SJCRH30 (cell line): ENCODE measurements at places on chromosomes 5 and 9. TPM values are rescaled to one million over a fixed set of nuclear protein-coding genes. Genes with fewer than 3 reads are reported as not detected.

- peak; percentile 36 for DNase-seq
Observed at GRCh38 chr5:123512611-123513461, 859 bp downstream of the CSNK1G3 start.

DNA sequence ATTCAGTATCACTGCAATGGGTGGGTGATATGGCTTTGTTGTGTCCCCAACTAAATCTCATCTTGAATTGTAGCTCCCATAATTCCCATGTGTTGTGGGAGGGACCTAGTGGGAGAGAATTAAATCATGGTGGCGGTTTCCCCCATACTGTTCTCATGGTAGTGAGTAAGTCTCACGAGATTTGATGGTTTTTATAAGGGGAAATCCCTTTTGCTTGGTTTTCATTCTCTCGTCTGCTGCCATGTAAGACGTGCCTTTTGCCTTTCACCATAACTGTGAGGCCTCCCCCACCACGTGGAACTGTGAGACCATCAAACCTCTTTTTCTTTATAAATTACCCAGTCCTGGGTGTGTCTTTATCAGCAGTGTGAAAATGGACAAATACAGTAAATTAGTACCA lies 9.5 kb upstream of the NANS start:
- no peak for DNase-seq

DNA sequence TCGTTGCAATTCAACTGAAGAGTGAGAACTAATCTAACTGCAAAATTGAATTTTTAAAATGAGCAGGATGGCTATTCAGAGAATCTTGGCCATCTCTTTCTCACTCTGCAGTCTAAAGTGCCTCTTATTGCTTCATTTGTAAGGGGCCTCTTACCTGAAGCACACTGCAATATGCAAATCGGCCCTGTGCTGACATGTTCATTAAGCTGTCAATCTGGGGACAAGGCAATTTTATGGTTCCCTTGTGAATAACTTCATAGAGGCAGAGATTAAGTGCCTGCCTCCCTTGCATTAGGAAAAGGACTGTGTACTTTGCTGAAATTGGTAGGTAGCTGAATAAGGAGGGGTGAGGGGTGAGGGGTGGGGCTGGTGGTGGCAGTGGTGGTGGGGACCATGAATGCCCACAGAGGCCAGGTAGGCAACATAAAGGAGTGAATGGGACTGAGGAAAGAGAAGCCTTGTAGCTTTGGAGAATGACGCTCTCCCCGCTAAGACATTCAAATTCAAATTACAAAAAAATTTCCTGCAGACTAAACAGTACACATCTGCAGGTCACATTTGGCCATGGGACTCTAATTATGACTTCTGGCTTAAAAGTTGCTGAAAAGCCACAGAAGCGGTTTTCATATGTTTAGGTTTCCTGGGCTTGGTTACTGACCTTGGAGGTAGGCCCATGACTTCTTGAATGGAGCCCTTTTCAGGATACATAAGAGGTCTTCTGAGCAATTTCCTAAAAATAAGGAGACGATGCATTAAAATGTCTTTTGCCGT lies 25.0 kb downstream of the TNFSF8 start:
- no peak for DNase-seq

The CCDC171 gene
- total RNA-seq: 1.9 and 2.4 TPM in 2 replicates
